ENCODE measurements at places on chromosomes 6 and 20.
A peak's percentile ranks its signal among the peaks of the same experiment; 100 is the strongest.

DNA sequence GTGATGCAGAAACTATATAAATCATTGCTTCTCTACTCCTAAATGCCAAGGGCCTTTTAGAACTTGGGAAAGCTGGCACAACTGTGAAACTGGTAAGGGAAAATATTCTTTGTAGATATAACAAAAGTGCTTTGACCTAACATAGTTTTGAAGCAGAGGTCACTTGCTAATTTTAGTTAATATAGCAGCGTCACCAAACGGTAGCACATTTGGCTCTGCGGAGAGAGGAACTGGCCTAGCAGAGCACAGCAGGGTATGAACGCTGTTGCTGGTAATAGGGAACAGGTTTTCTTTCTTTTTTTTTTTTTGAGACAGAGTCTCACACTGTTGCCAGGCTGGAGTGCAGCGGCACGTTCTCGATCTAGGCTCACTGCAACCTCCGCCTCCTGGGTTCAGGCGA lies 67.4 kb downstream of the ECT2L start:
- DNase-seq, result no peak

- no peak for DNase-seq
Observed at GRCh38 chr6:27495386-27496135, 22.7 kb upstream of the ZNF184 start.

DNA sequence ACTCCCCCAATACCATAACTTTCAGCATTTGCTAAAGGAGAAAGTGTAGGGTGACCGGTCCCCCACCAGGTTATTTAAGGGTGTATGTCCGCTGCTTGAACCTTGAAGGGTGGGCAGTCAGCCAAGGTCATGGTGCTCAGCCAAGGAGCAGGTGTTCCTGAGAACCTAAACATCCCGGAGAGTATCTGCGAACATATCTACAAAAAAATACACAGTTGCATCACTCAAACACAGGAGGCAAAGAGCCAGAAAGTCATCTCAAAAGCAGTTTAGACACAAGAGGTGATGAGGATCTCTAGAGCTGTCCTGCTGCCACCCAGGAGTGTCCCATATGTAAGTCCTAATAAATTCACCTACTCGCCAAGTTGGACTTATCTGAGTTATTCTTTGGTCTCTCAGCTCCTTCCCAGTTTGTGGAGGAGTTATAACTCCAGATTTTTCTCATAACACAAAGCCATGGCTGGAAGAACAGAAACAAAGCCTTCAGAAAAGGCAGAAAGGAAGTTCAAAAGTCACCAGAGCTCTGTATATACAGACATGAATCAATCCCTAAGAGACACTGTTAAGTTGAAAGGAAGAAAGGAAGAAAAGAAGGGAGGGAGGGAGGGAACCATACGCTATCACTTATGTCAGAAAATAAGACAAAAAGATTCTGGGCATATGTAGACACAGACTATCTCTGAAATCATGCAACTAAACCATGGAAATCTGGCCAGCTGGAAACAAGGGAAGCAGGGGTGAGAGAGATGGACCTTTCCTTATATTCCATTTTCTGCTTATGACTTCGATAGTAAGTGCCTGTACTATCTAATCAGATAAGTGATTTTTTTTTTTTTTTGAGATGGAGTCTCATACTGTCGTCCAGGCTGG lies 11.3 kb downstream of the MBOAT1 start:
- DNase-seq, result no peak

DNA sequence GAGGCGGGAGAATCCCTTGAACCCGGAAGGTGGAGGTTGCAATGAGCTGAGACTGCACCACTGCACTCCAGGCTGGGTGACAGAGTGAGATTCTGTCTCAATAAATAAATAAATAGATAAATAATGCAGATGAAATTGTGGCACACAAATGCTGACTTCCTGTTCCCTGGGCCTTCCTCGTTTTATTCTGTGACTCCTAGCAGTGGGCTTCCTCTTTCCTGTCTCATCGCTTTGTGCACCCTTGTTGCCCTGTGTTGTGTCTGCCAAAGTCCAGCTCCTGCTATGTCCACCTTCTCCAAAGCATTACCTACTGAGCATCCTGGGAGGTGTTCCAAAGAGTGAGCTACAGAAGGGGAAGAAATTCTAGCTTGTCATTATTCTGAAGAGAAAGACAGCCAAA lies 100.2 kb upstream of the TIAM2 start:
- DNase-seq, result no peak

DNA sequence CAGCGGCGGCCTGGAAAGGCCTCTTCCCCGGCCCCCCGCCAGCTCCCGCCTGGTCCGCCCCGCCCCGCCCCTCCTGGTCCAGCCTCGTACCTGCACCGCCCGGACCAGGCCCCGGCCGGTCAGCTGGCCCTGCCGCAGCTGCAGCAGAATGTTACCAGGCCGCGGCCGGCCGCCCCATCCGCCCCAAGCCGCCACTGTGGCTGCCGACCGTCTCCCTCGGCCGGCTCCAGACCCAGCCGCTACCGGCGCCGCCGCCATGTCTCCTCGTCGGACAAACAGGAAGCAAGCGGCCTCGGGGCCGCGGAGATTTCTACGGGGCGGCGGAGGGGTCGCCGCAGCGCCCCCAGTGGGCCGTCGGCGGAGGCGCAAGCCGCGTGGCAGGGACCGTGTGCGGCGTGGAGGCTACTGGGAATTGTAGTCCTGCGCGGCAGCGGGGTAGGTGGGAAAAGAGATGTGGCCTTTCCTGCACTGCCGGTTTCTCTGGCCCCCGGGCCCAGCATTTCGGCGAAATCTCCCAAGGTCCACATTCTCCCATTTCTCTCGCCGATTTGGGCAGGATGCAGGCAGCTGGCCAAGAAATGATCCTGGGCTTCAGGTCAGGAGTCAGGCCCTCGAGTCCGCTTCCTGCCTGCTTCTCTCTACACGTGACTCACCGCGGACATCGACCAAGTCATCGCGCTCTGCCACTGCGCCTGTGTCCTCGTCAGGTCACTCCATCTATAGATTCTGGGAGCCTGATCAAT lies at the start of gene TRPC4AP:
TRPC4AP (minus strand) TSS at position 284 of the 743 bp plus-strand sequence; CDS start at position 258, 26 bp downstream.
- DNase-seq, result peak; percentile 85

DNA sequence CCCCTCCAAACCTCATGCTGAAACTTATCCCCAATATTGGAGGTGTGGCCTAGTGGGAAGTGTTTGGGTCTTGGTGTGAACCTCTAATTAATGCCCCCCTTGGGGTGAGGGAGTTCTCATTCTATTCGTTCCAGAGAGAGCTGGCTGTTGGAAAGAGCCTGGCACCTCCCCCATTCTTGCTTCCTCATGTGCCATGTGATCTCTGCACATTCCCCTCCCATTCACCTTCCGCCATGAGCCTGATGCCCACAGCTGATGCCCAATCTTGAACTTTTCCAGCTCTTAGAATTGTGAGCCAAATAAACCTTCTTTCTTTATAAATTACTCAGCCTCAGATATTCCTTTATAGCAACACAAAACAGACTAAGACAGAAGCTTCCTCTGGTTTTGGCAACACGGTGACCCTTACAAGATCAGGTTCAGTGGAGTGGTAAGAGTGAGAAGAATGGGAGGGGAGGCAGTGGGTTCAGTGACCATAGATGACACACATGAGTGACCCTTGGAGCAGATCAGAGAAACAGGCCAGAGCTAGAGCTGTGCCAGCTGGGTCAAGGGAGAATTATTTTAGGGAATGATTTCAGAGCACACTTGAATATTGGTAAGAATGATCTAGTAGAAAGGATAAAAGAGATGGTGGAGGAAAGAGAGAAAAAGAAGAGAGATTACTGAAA lies 176.4 kb downstream of the LY86 start:
- no peak for DNase-seq

DNA sequence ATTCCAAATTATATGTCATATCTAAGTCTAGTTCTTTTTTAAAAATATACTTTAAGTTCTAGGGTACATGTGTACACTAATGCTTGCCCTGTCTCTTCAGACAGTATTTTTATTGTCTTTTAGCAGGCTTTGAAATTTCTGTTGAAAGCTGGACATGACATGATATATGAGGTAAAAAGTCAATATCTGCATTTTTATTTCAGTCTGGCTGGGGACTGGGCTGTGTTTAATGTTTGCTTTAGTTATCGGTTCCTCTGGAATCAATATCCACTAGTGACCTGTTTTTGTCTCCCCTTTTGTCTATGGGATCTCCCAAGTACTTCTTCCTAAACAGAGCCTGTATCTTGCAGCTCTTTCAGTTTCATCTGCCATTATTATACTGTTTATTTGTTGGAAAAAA lies 786.2 kb upstream of the GJE1 start:
- no peak for DNase-seq

GRCh38 chr20:5524896-5525295 lies 208.1 kb upstream of the PROKR2 start:
- no peak for DNase-seq

GRCh38 chr6:30750379-30750668 lies 6.0 kb upstream of the IER3 start:
- no peak for DNase-seq

DNA sequence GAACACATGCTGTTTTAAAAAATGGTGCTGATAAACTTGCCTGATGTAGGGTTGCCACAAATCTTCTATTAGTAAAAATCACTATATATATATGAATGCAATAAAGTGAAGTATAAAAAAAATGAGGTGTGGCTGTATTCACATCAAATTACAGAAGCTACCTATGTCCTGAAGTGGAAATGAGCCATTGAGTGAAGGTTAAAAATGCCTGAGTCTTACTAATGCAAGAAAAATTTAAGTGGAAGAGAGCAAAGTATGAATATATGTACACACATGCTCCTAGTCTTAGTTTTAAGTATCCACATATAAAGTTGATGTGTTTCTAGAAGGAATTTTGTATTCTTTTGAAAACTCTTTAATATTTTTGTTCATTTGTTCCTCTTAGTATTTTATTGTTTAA lies 808.3 kb upstream of the MAN1A1 start:
- no peak for DNase-seq

GRCh38 chr6:36607683-36608386 lies 13.7 kb downstream of the SRSF3 start:
- DNase-seq, result no peak

- no peak for DNase-seq
Observed at GRCh38 chr6:128209771-128210170, 308.9 kb upstream of the THEMIS start.

DNA sequence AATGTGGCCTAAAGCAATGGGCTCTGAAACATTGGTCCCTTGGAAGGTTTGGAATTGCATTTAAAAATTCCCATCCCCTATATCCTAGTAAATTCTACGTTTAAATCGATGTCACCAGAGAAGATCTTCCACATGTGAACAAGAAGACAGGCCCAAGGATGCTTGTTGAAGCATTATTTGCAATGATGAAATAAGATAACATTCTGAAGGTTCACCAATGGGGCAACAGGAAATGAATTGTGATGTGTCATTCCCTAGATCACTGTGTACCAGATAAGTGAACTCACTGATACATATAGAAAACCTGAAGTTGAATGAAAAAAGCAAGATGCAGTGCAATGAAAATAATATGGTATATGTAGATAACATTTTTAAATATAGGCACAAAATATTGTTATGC lies 464.3 kb upstream of the BTBD3 start:
- DNase-seq, result no peak

GRCh38 chr6:40440053-40440452 lies 147.1 kb downstream of the LRFN2 start:
- DNase-seq, result no peak

DNA sequence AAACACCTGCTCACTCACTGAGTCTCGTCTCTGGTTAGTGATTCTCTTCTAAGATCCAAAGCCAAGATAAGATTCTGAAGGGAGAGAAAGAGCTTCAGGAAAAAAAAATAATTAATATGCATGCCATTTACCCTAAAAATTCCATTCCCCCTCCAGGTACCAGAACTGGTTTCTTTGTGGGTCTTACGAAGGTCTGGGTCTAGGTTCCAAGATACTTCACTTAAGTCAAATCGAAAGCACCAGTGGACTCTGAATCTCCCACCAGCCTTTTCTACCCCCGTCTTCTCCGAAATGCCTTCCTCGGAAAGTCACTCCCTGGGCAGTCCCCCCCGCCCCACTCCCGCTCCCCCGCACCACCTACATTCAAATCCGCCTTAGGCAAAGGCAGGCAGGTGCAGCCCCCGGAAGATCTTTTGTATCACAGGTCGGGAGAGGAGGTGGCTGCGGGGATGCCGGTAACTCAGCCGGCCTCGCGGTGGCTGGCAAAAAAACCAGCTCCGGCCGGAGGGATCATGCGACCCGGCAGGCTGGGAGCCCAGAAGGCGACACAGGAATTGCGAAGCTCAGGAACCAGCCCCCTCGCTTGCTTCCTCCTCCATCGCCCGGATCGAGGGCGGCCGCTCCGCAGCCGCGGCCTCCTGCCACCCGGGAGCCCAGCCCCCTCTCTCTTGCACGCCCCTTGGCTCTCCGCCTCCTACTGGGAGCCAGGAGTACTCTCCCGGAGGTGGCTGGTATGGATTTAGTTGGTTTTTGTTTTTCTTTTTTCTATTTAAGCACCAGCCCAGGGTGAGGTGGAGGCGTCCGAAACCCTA lies at the start of gene BCL2L1:
BCL2L1 (minus strand) TSS at position 612 of the 812 bp plus-strand sequence. CDS start 650 bp downstream, outside the sequence.
- peak; percentile 86 for DNase-seq

DNA sequence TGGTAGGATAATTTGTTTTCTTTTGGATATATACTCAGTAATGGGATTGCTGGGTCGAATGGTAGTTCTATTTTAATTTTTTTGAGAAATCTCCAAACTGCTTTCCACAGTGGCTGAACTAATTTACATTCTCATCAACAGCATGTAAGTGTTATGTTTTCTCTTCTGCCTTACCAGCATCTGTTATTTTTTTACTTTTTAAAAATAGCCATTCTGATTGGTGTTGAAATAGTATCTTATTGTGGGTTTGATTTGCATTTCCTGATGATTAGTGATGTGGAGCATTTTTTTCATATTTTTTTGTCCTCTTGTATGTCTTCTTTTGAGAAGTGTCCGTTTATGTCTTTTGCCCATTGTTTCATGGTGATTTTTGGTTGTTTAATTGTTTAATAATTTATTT lies 11.9 kb downstream of the HINT3 start:
- DNase-seq, result no peak

DNA sequence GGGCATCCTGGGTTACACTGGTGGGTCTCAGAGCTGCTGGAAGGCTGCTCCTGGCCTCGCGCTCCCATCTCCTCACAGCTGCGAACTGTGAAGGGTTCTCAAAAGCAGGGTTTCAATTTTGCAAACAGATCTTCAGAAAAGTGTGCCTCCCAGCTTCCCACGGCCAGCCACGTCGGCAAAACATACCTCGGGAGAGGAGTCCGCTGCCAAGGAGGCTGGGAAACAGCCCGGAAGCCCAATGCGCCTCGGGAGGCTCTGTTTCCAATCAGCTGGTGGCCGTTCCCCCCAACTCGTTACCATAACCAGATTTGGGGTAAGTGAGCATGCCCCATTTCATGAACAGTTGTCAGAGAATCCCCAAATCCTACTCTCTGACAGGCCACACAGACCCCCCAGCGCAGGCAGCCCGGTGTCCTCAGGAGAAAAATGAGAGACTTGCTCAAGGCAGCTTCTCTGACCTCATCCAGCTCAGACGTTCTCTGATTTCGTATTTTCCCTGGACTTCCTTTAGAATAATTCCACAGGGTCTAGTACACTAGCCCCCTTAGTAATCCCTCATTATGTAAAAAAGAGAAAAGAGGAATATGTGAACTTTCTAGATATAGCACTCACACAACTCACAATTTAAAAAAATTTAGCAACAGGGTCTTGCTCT lies 98.4 kb downstream of the SNX5 start:
- DNase-seq, result no peak

GRCh38 chr20:46357030-46357514 lies 48.8 kb upstream of the CDH22 start:
- DNase-seq, result no peak

Measured in CD4-positive, alpha-beta T cell treated with Interleukin-15 for 4 hours (primary cell).